ENCODE measurements at places on chromosomes 6 and 20.

- no peak for DNase-seq
These were observed at the start of gene PRDM13 for GRCh38 chr6:99606656-99607415. TSS of gene PRDM13 (plus strand) at chr6:99606833. CDS start at chr6:99607035, 202 bp downstream.

GRCh38 chr6:14622909-14623505 is 505.4 kb downstream of the CD83 start:
- no peak for DNase-seq

- no peak for DNase-seq
These were observed 7.8 kb downstream of the E2F3 start for GRCh38 chr6:20409427-20409971.

GRCh38 chr6:153960741-153961140 is 78.3 kb upstream of the OPRM1 start:
- no peak for DNase-seq

GRCh38 chr6:169890049-169890448 is 138.6 kb downstream of the ERMARD start:
- DNase-seq, result no peak

DNA sequence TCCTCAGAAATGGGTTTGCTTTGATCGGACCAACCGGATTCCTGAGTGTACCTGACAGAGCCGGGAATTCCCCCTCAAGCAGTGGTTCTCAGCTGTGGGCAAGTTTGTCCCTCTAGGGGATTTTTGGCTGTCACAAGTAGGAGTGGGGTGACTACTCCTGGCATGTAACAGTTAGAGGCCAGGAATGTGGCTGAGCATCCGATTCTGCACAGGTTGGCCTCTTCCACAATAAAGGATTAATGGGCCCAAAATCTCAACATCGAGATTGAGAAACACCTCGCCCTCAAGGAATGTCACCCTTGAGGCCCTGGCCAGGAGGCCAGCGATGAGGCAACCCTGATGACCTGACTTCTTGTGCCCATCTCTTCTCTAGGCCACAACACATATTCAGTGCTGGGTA is 7.9 kb downstream of the AGPAT4 start:
- DNase-seq, result no peak
